ENCODE measurements at places on chromosomes 3 and 15. TPM values are rescaled to one million over a fixed set of nuclear protein-coding genes. Genes with fewer than 3 reads are reported as not detected.
A peak's percentile ranks its signal among the peaks of the same experiment; 100 is the strongest.

DNA sequence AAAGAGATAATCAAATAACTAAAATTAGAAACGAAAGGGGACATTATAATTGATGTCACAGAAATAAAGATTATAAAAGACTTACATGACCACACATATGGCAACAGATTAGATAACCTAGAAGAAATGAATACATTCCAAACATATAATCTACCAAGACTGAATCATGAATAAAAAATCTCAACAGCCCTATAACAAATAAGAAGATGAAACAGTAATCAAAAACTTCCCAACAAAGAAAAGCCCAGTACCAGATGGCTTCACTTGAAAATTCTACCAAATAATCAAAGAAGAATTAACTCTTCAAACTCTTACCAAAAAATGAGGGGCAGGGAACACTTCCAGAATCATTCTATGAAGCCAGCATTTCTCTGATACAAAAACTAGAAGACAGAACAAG is 11.8 kb downstream of the TOP2B start:
- no peak for DNase-seq

DNA sequence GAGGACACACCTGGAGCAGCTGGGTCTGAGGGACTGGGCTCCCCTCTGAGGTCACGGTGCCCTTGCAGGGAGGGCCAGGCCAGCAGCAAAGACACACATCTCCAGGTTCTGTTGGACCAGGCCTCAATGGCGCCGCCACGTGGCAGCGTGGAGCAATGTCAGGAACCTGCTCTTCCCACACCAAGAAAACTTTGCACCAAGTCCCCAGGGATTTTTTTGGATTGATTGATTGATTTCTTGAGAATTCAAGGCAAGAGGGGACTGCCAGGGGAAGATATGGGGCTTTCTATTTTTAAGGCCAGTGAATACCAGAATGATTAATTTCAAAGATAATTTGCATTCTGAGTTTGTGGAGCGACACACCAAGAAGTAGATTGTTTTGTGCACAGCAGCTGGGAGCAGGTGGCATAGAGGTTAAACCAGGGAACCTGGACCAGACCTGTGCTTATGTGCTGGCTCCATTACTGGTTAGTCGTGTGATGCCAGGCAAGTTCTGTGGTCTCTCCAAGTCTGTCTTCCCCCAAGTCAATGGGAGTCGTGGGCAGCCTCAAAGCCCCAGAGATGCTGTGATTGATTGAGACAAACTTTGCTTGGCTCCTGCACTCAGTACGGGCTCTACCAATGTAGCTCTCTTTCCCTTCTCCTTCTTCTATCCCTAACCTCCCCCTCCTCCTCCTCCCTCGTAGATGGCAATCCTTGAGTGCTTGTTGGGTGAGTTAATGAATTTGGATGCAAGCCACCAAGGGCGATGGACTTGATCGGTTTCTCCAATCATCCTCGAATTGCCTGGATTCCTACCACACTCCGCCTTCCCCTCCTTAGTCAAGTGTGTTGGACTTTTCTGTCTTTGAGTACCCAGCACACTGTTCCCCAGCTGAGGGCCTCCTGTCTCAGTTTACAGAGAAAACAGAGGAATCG is 96.2 kb upstream of the TRPM1 start:
- no peak for DNase-seq

GRCh38 chr3:157982359-157982758 is 123.9 kb downstream of the SHOX2 start:
- no peak for DNase-seq

DNA sequence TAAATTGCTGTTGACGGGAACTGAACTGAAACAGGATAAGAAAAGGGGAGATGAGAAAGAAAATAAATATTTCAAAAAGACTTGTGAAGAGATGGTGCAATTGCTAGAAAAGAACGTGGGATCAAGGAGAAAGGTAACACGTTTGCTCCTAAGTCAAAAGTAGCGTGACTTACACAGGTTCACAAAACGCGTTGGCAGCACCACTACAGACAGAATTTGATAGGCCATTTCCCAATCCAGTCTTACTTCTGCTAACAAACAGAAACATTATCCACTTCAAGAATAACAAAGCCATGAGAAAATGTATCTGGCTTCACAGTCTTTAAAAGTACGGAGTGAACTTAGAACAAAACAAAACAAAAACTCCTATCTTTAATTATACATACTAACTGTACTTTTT is 75.5 kb downstream of the DPH6 start:
- DNase-seq = no peak

GRCh38 chr3:171695426-171695825 is 114.9 kb downstream of the PLD1 start:
- no peak for DNase-seq

GRCh38 chr15:57201578-57201977 is 174.7 kb upstream of the CGNL1 start:
- no peak for DNase-seq

- no peak for DNase-seq
Measured at GRCh38 chr3:169390741-169391305, 272.7 kb downstream of the MECOM start.

GRCh38 chr3:138349926-138350665 is 1.7 kb downstream of the MRAS start:
- DNase-seq = no peak

- no peak for DNase-seq
Measured at GRCh38 chr15:89184886-89185526, 36.4 kb downstream of the RLBP1 start.

DNA sequence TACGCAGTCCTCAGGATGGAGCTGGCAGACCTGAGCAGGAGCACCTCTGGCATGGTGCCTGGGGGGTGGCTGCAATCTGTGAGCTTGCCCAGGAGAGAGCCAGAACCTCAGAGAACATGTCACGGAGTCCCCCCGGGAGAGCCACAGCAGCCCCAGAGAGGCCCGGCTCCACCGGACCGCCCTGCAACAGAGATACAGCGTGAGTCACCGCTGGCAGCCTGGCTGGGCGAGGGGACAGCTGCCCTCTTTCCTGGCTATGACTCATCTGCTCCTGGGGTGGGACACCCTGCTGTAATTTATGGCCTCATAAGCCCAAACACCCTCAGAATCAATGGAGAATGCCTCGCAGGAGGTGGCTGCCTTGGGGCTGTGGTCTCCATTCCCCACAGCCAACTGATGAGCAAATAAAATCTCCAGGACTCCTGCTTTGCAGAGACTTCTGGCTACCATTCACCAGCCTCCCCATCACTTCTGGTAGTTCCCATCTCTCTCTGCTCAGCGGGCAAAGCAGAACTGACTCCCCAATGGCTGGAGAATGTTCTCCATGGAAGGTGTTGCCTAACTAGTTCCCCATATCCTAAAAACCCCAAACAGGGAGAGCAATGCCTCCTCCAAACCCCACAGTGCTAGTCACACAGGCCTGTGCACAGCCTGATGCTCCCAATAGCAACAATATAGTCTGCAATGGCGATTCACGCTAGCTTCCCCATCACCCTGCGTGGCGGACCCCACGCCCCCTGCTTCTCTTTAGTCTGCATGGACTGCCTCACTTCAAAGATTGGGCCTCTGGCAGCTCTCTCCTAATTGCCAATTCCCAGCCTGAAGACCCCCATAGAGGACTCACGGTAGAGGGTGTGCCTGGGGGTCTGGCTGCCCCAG is 21.6 kb downstream of the ACSBG1 start:
- no peak for DNase-seq

DNA sequence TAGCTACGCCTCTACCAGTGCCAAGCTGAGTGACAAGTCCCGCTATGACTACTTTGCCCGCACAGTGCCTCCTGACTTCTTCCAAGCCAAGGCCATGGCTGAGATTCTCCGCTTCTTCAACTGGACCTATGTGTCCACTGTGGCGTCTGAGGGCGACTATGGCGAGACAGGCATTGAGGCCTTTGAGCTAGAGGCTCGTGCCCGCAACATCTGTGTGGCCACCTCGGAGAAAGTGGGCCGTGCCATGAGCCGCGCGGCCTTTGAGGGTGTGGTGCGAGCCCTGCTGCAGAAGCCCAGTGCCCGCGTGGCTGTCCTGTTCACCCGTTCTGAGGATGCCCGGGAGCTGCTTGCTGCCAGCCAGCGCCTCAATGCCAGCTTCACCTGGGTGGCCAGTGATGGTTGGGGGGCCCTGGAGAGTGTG is 5.7 kb downstream of the GRM2 start:
- no peak for DNase-seq

DNA sequence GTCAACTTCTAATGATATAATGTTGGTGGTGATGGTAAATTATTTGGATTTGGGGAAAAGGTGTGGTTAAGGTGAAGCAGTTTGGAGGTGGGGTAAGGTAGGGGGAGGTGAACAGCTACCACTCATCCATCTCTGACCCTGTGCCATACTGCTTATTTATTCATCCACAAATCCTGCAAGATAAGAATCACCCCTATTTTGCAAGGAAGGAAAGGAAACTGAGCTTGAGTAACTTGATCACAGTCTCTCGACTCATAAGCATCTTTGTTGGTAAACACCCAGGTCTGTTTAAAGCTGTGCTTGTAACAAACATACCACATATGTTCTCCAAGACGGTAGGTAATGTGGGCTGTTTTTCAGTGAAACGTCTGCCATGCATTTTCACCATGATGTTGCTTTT is 67.3 kb downstream of the PTPRG start:
- no peak for DNase-seq

DNA sequence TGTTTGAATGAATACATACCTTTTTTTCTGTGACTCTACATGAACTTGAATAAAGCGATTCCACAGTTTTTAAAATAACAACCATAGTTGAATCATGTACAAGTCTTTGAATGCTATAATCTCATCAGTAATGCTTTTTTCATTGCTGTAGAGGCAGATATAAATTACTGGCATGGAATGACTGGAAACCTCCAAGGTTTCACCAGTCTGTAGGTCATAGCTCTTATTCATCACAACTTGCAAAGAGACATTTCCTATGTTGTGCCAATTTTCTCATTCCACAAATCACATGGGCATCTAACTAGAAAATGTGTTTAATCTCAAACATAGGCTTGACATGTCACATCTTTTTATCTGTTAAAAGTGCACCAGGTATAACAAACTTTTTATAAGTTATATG is 407.1 kb upstream of the KCNMB2 start:
- DNase-seq = no peak

DNA sequence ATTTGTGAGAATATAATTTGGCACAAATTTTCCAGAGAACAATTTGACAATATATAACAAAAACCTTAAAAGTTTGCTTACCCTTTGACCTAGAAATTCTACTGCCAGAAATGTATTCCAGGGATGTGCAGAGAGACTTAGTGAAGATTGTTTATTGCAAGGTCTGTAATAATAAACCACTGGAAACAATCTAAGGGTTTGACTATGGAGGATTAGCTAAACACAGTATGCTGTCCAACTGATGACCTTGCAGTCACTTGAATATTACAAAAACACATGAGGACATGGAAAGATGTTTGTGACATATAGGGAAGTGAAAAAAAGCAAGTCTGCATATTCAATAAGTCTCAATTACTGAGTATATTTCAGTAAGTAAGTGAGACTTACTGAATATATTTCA is 48.1 kb upstream of the CDV3 start:
- DNase-seq = no peak

DNA sequence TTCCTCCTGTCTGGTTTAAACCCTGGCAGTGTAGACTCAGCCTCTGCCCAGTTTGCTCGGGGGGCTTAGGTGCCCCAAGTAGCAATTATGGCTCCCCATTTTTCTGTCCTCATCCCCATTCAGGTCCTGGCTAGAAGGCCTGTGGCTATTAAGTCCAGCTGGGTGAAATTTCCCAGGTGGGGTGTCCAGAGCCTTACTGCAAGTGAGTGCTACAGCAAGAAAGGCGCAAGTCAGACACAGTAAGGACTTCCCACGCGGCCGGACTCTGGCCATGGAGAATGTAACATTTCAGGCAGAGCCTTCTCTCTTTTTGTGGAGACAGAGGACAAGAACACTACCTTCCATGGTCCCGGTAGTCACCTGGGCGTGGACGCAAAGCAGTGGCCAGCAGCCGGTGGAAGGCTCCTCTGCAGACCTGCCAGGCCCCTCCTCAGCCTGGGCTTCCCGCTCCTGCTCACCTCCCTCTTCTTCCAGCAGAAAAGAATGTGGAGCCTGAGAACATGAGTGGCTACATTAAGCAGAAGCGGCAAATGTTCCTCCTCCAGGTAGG is 23.3 kb downstream of the CFAP100 start:
- DNase-seq = no peak

- DNase-seq = no peak
Measured at GRCh38 chr3:134057006-134057653, 27.4 kb upstream of the SLCO2A1 start.

DNA sequence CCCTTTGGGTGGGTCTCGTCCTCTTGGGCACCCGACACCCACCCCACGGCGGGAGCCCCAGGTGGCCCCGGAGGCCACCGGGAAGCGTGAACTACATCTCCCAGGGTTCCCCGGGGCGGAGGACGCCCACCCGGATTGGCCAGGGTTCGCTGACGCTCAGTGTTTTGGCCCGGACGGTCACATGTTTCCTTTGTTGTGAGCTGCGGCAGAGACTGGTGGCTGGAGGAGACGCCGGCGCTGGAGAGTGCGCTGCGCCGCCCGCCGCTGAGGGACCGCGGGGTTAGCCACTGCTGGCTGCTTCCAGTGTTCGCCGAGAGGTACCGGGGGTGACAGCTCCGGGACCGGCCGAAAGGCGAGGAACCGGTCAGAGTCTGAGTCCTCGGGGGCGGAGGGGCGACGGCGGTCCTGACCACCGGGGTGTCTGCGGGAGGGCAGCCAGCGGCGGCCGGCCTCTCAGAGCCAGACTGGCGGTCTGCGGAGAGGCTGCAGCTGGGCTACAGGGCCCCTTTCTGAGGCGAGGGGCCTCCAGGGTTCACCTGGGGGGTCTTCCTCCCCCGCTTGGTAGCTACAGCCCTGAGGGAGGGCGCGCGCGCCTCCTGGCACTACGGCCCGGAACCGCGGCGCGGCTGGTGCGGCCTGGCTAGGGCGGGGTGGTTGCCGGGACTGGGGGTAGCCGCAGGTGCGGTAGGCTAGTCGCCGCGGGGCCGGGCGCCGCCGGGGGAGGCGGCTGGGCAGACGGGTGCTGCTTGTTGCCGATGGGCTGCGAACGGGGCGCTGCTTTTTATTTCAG is at the start of gene KLHL24:
KLHL24 (plus strand) TSS at position 193 of the 790 bp plus-strand sequence. CDS start 14,734 bp downstream, outside the sequence.
- DNase-seq = peak; percentile 89

DNA sequence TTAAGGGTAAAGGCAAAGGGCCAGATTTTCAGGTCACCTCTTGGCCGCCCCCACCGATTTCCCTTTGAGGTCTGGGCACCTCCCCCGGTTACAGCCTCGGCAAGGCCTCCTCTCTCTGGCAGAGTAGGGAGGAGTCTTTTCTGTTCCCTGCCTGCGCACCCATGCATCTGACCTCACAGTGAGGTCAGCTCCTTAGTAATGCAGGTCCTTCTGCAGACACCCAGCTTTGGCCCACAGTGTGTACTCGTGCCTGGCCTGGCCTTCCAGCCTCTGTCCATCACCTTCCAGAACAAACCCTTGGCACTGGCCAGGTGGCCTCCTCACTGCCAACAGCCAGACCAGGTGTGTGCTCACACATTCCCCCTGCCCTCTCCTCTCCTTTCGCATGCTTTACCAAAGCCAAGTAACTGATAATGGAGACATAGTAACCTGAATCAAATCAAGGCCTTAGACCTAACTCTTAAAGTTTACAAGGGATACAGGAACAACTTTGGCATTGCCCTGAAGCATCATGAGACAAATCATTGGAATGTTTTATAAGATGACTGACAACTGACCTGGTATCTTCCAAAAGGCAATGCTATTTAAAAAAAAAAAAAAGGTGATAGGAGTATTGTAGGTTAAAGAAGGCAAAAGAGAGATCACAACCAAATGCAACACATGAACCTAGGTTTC is 61.3 kb downstream of the CORO2B start:
- DNase-seq = no peak

The NPAP1 gene
- polyA plus RNA-seq = 0.61 TPM

The OIP5 gene
- polyA plus RNA-seq = 10.5 TPM

The PCOLCE2 gene
- polyA plus RNA-seq = 6.5 TPM

The THSD4 gene
- polyA plus RNA-seq = 30.2 TPM
